Uterus (tissue), 4 donors: ENCODE measurements at places on chromosomes 4 and X. TPM values are rescaled to one million over a fixed set of nuclear protein-coding genes. Genes with fewer than 3 reads are reported as not detected.

DNA sequence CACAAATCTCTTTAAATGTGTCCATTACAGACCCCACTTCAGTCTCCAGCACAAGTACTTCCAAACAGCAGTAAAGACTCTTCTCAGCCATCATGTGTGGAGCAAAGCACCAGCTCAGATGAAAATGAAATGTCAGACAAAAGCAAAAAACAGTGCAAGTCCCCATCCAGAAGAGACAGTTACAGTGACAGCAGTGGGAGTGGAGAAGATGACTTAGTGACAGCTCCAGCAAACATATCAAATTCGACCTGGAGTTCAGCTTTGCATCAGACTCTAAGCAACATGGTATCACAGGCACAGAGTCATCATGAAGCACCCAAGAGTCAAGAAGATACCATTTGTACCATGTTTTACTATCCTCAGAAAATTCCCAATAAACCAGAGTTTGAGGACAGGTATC, 78.0 kb downstream of the SLC10A6 start:
- H3K36me3 ChIP-seq: no peaks in the 10 kb centered on the region
- no peak overlapping the region for H3K27ac ChIP-seq
- no peak for DNase-seq

DNA sequence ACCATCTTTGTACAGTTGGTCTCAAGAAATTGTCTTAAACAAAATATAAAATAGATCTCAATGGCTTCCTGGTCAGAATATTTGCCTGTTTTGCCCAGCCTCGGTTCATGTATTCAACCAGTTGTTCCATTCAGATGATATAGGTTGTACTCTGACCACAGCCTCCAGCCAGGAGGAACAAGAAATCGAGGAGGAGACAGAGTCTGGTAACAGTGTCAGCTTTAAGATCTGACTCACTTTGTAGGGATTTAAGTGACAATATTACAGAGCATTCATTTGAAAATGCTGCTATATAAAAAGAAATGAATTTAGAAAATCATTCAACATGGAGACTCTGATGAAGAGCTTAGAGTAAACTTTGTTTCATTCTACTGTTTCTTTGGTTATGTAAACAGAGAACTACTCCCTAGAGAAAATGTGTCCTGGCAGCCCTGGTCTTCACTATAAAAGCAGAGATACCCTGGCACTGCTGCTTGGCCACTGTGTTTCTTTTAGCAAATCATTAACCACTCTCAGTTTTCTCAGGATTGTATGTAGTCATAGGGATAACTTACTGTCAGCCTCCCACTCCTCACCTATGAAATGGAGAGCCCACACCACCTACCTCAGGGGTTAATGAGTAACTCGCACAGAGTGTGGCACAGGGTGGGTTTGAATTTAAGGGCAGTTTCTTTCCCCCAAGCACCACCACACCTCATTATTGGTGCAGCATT, 53.5 kb downstream of the PAGE2 start:
- H3K4me1 ChIP-seq: no peaks in the 10 kb centered on the region
- DNase-seq: no peak
- no peak overlapping the region for H3K27ac ChIP-seq
- H3K36me3 ChIP-seq: no peaks in the 10 kb centered on the region
- no peaks in the 10 kb centered on the region for H3K27me3 ChIP-seq
- H3K4me3 ChIP-seq: no peak overlapping the region

DNA sequence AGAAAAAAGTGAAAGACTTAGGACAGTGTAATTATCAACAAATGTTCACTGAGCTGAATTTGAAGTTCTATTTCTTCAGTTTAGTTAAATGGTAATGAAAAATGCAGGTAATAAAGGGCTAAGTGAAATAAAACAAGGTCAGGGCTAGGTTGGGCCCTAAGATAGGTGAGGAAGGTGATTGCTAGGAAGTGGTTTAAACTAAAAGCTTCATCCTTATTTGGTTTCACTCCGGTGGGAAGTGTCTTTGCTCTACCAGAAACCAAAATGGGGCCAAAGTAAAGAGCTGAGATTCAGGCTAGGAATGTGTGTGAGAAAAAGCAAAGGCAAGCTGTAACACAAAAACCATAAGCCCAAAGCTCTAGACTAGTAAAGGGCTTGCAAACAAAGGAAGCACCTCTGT, 31.0 kb downstream of the TAB3 start:
- H3K36me3 ChIP-seq: no peaks in the 10 kb centered on the region
- no peak overlapping the region for H3K4me3 ChIP-seq
- H3K27ac ChIP-seq: no peak overlapping the region
- DNase-seq: no peak
- H3K4me1 ChIP-seq: no peaks in the 10 kb centered on the region

- no peaks in the 10 kb centered on the region for H3K36me3 ChIP-seq
- no peaks in the 10 kb centered on the region for H3K27me3 ChIP-seq
- H3K4me3 ChIP-seq: no peak overlapping the region
- no peaks in the 10 kb centered on the region for H3K4me1 ChIP-seq
- no peak overlapping the region for H3K27ac ChIP-seq
- no peak for DNase-seq
Measured at GRCh38 chrX:9131066-9131465, 97.1 kb upstream of the FAM9B start.

DNA sequence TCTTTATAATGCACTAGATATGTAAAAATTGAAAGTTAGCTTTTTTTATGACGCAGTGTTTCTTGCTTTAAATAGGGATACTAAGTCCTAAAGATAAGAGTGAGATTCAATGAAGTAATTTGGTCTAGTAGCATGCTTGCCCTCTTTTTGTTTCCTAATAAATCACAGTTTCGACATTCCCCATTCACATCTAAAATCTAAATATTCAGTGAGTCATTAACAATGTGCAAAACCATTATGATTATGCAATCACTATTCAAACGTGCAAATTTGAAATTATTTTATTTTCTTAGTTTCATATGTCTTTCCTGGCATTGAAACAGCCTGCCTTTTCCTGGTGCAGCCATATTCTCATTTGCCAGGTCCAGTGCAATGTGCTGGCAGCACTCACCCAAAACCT, 1350.5 kb upstream of the PABPC4L start:
- H3K27ac ChIP-seq: no peak overlapping the region
- no peak for DNase-seq
- H3K4me1 ChIP-seq: no peaks in the 10 kb centered on the region
- H3K36me3 ChIP-seq: no peaks in the 10 kb centered on the region

The NXF2B gene
- not detected for total RNA-seq

The RGS12 gene
- total RNA-seq: 55.1 TPM

The TMEM129 gene
- 99.7 TPM for total RNA-seq

The MAGEA2 gene
- total RNA-seq: not detected
